ENCODE measurements at places on chromosomes 12 and 14.

DNA sequence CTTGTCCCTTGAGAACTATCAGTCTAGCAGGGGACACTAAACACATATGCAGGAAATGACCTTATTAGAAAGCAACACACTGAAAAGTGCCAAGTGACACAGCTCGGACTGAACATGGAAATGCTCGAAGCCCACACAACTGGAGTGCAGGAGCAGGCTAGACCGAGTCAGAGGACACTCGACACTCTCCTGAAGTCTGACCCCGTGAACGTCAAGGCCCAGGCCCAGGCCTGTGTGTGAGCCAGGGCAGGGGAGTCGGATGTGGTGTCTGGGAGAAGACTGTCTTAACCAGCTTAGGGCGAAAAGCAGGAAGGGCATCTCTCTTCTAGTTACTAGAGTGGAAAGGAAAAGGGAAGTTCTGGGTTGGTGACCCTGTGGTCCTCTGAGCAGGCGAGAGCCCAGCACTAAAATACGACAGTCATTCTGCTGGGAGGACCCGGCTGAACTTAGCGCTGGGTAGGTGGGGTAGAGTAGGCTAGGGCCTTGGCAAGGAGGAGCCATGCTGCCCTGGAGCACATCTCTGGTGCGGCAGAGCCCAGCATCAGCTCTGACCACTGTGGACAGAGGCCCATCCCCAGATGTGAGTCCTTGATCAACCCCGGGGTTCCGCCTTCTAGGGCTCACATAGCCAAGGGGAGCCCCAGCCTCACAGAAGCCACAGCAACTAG, 93.0 kb downstream of the NTF3 start:
- DNase-seq, result no peak

DNA sequence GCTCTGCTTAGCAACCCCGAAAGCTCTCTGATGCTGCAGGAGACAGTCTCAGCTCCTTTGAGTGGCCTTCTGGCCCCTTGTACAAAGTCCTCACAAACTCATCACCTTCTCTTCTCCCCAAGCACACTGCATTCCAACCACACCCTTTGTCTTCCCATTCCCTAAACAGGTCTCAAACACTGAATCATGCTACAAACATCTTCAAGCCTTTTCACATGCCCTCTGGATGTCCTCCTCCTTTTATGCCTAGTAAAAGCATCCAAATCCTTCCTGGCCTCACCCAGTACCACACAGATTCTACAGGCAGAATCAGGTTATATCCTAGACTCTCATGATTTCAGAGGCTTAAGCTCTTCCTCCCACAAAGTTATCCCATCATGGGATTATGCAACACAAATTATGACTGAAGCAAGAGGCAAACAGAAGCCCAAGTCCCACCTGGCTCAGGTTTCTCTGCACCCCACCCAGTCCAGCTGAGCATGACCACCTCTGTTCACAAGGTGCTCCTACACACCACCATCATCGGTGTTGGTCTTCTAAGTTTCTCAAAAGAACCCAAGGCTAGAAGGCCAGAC, 61.4 kb upstream of the PCED1B start:
- DNase-seq, result no peak

DNA sequence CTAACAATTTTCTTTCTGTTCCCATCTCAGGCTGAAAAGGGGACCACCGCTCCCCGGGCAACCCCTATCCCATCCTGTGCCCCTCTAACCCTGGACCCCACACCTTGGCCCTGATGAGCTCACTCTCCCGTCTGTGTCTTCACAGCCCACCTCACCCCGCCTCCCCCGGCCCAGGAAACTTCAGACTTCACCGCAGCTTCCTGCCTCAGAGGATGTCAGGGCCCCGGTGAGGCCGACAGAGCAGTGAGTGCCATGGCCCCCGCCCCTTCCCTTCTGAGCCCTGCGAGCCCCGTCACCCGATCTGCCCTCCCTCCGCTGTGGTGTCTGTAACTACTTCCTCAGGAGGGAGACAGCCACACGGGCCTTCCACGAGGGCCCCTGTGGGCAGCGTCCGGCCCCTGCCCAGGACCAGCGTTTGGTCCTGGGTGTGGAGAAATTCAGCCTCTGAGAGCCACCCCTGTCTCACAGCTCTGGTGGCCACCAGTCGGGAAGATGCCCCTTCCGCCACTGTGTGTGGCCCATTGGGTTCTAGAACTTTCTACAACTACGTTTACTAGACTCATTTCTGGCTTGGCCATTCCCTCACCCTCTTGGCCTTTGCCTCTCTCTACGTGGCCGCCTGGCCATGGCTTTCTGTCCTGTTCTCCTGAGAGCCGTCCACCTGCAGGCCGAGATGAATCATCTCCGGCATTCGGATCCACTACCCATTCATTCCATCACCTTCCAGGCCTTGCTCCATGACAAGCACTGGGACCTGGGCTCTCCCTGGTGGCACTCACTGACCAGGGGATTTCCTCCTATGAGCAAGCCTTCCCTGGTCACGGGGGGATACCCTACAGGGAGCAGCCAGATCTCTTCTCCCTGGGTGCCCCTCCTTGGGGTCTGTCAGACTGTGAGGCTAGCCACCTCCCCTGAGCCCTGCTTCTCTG, 3.4 kb downstream of the RHOF start:
- peak; percentile 79 for DNase-seq

- DNase-seq, result no peak
Observed at GRCh38 chr12:109273354-109273753, 35.7 kb downstream of the FOXN4 start.

DNA sequence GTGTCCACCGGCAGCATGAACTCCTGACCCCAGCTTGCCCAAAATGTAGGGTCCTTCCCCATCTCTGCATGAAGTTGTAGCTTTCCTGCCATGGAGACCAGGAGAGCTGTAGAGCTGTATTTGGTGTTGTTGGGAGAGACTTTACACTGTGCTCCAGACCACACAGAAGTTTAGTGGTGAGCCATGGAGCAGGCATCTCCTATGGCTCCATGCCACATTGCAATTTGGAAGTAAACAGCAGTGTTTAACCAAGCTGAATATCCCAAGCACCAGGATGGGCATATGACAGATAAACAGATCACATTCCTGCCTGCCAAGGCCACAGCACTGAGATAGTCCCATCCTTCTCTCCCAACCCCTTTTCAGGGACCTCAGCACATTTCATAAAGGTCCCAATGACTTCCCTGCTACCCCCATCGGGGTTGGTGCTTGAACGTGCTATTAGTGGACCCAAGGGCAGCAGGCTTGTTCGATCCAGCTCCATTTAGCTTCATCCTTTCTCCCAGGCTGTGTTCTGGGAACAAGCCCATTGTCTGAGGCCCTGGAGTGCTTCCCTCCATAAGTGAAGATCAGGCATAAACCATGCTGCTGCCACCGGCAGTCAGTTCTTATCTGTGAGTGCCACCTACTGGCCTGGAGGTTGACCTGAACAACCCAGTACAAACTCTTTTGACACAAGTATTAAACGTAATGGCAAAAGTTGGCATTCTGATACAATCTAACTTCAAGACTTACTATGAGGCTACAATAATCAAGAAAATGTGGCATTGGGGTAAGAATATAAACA, 172.3 kb upstream of the ATXN7L3B start:
- peak; percentile 28 for DNase-seq

GRCh38 chr12:51098611-51099010, 15.2 kb upstream of the CSRNP2 start:
- DNase-seq, result no peak

DNA sequence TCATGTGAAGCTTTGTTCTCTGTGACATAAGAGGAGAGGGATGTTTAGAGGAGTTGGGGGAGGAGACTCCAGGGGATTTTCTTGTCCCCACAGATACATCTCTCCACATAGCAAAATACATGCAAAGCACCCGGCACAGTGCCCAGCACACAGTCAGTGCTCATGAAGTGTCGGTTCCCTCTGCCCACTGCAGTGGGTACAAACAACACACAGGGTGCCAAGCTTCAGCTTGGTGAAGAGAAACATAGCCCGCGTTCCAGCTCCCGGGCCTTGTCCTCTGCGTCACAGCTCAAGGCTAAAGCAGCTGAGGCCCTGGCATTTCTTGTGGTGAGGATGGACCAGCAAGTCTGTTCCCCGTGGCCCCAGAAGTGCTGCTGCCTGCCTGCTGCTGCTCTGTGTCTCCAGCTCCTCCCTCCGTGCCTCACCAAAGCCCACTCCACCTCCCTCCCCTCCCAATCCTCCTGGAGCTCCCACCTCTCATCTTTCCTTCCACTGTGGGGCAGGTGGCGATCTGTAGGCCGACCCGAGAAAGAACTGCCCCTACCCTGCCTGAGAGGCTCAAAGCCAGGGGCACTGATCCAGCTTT, 57.0 kb upstream of the FKBP4 start:
- no peak for DNase-seq

- DNase-seq, result no peak
Observed at GRCh38 chr14:89040080-89040459, 215.6 kb downstream of the TTC8 start.

DNA sequence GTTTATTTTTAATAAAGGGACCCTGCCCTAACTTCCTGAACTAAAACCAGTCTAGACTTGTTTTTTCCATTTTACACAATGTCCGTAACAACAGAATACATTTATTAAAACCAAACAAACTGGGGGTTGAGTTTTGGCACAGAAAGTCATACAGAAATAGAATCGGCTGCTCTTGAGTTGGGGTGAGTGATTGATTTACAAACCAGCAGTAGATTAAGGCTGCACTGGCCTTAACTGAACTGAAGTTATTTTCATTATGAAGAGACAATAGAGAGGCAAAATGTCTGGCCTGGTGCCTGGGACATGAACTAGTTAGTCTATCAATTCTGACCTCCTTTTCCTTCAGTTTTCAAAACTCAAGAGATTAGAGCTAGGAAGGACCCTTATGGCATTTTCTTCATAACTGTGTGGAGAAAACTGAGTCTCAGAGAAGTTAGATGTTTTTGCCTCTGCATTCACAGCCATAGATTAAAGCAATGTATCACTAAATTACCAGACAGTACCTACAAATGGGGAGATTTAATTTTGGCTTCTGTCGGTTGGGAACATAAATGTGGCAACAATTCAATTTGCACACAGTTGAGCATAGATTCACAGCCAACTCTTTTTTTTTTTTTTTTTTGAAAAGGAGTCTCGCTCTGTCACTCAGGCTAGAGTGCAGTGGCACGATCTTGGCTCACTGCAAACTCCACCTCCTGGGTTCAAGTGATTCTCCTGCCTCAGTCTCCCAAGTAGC, 19.8 kb upstream of the MGP start:
- no peak for DNase-seq

DNA sequence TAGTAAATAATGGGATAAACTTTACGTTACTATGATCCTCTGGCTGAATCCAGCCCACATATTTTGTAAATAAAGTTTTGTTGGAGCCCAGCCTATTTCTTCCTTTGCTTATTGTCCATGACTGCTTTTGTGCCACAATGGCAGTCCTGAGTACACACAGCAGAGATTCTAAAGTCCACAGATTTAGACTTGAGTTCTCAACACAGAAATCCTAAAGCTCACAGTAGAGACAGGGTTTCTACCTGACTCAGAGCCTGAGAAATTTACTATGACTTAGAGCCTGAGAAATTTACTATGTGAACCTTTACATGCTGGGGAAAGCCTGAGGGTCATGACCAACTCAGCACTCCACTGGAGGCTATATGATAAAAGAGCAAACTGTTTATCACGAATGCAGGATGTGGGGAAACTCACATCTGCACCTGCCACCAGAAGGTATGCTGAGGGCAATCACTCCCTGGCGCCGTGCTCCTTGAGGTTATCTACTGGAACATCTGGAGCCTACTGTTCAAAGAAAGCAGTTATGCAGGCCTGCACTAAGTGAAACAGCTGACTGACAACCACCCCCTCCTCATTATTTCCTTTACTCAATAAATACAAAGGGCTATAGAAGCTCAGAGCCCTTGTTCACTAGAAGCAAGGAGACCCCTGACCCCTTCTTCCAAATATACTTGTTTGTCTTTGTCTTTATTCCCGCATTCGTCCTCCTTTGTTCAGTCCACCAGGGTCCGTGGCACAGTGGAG, 52.6 kb upstream of the BICD1 start:
- DNase-seq, result no peak

DNA sequence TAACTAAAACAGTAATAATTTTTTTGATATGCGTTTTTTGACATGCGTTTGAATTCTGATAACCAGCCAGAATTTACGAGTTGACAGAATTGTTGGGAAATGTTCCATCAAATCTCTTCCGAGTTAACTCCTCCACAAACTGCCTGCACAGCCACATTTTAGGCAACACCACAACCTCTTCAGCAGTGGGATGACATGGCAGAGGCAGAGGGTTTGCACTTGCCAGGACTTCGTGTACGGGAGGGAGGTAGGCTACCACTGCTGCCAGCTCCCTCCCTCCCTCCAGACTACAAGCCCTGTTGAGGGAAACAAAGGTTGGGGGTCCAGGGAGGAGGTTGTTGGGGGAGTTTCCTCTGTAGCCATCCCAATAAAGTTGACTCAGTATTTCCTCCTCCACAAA, 14.5 kb upstream of the ACTR6 start:
- no peak for DNase-seq

GRCh38 chr12:41946106-41946505, 198.6 kb downstream of the GXYLT1 start:
- DNase-seq, result no peak

DNA sequence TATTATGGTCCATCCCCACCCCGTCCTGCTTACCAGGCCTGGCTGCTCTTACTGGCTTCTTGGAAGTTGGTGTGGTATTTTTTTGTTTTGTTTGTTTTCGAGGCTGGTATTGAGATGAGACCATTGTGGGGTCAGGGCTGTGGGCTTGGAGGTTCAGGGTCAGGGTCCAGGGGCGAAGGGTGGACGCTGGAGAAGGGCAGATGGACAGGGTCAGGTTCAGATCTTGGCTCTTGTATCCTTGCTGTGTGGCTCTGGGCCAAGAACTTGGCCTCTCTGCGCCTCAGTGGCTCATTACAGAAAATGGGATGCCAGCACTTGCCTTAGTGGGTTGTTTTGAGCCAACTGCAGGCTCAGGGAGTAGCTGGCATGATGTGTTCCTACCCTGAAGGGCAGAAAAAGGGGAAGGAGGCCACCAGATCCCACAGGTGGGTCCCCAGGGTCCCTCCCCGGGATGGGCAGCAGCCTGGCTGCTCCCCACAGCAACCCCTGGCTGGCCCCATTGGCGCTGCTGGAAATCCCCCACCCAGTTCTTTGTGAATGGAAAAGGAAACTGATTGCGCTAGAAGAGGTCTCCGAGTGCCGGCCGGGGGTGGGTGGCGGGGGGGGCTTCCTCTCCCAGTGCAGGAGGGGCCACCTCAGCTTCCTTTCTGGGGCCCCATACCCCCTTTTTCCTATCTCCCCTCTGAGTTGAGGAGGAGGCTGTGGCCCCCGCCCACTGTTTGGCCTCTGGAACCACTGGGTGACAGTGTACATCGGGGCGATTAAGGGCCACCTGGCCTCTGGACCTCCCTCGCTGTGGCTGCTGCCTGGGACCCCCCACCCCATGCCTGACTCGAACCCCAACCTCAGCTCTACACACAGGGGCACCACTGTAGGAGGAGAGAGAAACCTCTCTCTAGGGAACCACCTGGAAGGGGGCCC, 25.0 kb downstream of the SH2B3 start:
- DNase-seq, result no peak

GRCh38 chr12:27185234-27186021, 58.7 kb upstream of the STK38L start:
- peak; percentile 70 for DNase-seq

GRCh38 chr12:48183091-48183875, at the start of gene CCDC184:
CCDC184 (plus strand) TSS chr12:48183644; CDS start chr12:48184123, 479 bp downstream.
- no peak for DNase-seq
